NCI-H69 (cell line): ENCODE measurements at places on chromosomes 6 and 20.
A peak's percentile ranks its signal among the peaks of the same experiment; 100 is the strongest.

GRCh38 chr6:36285187-36285671 lies 15.4 kb downstream of the PNPLA1 start:
- peak; percentile 51 for DNase-seq

DNA sequence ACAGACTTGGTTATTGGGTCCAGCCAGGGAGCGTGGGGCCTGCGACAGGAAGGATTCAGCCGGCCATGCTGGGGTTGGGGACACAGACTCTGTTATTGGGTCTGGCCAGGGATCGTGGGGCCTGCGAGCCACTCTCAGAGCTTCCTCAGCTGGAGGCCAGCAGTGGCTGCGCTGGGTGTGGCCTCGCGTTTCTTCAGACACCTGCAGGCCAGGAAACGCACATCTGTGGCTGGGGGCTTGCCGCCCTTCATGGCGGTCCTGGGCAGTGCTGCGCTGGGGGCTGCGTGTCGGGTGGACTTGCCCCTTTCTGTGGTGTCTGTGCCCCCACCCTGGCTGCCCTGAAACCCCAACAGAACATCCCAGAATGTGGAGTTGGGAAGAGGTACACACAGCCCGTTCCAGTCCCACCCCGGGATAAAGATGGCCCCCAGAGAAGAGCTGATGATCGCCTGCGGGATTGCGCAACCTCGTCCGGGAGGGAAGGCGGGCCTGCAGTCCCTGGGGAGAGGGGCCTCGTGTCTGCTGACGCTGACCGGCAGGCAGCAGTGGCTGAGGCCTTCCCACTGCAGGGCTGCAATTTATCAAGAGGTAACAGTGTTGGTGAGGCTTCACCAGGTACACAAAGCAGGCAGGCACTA lies 16.9 kb upstream of the MTG2 start:
- no peak for DNase-seq

GRCh38 chr20:43724383-43724782 lies 2.4 kb downstream of the GTSF1L start:
- DNase-seq, result no peak

DNA sequence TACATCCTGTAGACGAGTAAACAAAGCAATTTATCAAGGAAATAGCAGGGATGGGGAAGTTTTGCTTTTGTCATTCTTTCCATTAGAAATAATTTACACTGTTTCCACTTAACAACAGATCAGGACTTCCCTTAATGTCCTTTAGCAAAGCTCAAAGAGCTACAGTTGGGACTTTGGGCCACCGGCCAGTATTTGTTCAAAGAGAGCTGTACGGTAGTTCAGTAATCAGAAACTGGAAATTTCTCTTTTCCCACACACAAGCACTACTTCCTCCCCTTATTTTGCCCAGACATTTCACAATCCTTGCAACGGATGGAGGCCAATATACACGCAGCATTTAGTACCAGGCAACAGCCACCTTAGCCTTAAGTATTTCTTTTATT lies 12.1 kb upstream of the HINT3 start:
- DNase-seq, result peak; percentile 61

GRCh38 chr6:156695742-156696141 lies 81.4 kb upstream of the ARID1B start:
- DNase-seq, result no peak
